NCI-H1436 (cell line): ENCODE measurements at places on chromosomes 5 and 9.

DNA sequence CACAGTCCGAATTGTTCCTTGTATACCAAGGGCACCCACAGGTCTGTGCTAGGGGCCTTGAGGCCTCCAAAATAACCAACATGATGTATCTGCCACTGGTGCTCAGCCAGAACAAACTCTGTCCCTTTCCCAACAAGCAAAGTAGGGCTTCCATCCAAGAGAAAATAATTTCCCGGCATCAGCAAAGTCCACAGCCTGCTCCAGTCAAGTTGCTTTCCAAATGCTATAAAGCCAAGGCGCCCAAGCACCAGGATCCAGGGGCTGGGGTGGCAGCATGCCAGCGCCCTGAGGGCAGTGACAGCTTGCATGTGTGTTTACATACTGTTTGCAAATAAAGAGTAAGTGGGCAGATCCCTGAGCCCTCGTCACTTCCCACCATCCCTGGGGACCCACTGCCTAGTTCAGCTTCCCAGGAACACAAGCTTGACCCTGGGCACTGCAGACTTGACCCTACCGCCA is 155.9 kb downstream of the ERCC6L2 start:
- DNase-seq = peak; percentile 69

GRCh38 chr9:113519426-113520108 is 56.0 kb downstream of the RGS3 start:
- DNase-seq = no peak

GRCh38 chr5:113047733-113048652 is 71.4 kb downstream of the DCP2 start:
- no peak for DNase-seq

DNA sequence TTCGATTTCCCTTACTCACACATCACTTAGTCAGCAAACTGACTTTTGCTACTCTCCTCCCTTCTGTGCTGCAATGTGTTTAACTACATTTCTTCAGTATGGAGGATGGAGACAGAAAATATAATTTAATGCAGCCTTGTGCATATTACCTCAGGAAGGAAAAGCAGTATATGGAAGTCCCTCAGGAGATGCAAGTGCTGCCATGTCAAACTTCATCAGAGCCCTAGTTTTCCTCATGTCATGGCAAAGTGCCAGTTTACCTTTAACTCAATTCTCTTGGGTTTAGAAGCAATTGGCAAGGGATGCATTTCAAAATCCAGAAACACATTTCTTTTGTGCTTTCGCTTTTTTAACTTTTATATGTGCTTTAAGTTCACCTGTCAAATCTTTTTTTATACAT is 365.4 kb downstream of the ISL1 start:
- no peak for DNase-seq

DNA sequence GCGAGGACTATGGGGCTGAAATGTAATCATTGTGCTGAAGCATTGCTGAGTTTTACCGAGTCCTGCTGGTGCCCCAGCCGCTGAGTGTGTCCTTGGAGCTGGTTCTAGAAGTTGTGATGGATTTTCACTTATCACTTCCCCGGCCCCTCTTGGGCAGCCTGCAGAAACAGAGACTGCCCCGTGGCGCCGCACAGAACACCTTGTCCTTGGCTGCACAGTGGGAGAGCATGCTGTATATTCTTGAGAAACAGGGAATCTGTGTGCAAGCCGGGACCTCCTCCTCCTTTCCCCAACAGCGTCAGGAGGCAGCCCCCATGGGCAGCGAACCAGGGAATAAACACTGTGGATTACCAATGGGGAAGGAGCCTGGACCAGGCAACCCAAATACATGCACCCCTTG is 90.6 kb upstream of the RUFY1 start:
- no peak for DNase-seq

GRCh38 chr5:159310511-159310910 is 19.8 kb downstream of the IL12B start:
- peak; percentile 48 for DNase-seq

DNA sequence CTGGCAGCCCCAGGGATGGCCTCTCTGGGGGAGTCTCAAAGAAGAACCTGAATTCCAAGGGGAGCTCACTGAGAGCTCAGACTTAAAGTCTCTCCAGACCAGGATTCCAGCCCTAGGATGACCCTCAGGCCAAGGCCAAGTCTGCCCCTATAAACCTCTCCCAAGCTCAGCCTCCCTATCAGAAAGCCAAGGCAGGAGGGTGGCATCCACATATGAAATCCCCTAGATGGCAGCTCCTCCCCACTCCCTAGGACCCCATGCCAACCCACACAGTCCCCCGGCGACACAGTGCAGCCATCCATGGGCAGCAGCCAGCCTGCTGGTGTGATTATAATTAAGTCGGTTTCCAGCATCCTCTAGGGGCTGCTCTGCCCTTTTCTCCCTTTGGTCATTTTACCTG is 269.9 kb downstream of the CDK5RAP2 start:
- no peak for DNase-seq

DNA sequence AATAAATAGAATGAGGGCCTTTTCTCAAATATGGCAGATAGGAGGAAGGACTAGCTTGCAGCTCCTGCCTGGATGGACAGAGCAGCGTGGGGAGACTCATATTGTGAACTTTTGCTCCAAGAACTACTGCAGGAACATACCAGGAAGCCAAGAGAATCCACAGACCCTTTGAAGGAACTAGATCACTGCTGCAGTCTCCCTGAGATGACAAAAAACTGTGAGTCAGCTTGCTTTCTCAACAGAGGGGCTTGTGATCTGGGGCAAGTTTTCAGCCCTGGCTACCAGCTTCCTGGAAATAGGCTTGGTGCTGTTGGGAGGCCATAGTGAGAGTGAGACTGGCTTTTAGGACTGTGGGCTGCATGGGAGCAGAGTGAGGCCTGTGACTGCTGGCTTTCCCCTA is 170.6 kb upstream of the TRIM32 start:
- DNase-seq = no peak

GRCh38 chr5:36414869-36415282 is 113.2 kb upstream of the RANBP3L start:
- peak; percentile 1 for DNase-seq

DNA sequence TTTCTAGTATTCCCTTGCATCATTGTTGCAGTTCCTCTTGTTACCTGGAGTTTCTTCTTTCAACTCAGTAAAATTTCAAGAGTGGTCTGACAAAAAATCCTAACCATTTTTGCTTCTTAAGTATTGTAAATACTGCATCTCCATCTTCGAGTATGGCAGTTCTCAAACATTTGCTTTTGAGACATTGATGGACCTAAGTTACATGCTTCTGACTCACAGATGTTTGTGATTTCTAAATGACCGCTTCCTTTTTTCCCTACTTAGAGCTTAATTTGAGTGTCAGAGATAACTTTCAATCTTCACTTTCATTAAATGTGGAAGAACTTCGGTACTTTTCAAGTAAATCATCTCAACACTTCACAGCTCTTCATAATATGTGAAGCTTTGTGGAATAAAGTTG is 4.2 kb downstream of the UHRF2 start:
- no peak for DNase-seq

GRCh38 chr9:136536721-136537241 is 9.1 kb downstream of the NOTCH1 start:
- no peak for DNase-seq

- no peak for DNase-seq
These were observed 25.1 kb downstream of the POLK start for GRCh38 chr5:75536694-75537360.

DNA sequence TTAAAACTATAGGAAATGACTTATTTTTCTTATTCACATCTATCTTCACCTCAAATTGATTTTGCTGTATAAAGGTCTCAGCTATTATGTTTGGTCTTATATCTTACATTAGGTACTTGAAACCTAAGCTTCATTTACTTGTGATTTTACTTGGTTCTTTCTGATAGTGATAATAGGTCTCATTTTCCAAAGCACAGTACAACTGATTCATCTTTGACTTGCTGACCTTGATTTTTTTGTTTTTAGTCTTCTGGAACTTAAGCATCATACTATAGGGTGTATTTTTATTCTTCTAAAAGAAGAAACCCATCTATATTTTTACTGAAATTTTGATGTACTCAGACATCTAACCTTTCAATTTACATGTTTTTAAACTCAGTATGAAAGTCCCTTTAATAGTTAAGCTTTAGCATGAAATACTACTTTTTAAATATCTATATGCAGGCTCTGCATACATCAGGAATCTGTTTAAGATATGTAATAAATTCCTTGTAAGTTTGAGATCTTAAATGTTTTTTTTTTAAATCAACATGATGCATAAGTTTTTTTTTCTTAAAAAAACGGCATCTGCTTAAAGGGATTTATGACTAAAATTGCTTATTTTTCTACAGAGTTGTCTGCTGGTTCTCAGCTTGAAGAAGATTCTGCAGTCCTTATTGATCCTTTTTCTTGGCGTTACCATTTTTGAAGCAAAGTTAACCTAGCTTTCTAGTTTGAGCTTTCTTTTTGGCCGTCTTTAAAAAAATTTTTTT is 13.3 kb downstream of the MATR3 start:
- no peak for DNase-seq

GRCh38 chr5:172837640-172838039 is 3.6 kb downstream of the ERGIC1 start:
- peak; percentile 58 for DNase-seq

DNA sequence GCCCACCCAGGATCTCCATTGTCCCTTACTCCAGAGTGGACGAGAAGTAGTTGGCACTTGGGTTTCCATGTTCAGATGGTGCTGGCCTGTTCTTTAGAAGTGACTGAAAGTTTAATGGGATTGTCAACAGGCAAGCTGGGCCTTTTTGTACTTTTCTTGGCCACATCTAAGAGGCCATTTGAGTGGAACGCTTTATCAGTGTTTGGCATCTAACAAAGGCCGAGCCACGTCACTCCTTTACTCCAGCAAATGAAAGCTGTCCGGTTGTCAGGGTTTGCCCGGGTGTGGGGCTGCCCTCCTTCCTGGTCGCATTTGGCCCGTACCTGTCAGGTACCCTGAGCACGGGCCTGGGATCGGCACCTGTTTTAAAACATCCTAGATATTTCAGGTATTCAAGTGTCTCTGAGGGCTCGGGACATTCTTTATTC is 71.5 kb downstream of the RCL1 start:
- DNase-seq = no peak

DNA sequence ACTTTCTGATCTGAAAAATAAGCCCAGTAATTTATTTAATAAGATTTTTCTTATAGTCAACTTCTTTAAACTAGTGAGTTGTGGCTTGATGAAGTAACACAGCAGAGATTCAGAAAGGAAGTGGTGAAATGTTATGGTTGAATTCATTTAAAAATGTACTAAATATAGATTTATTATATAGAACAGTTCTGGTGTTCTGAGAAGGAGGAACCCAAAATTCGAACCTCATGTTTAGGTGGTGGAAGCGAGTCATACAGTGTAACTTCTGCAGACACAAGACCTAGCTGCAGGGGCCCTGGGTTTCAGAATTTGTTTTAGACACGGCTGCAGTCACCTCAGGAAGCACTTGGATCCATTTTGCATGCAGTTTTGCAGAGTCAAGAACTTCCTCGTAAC is 188.2 kb downstream of the TRIO start:
- DNase-seq = no peak

DNA sequence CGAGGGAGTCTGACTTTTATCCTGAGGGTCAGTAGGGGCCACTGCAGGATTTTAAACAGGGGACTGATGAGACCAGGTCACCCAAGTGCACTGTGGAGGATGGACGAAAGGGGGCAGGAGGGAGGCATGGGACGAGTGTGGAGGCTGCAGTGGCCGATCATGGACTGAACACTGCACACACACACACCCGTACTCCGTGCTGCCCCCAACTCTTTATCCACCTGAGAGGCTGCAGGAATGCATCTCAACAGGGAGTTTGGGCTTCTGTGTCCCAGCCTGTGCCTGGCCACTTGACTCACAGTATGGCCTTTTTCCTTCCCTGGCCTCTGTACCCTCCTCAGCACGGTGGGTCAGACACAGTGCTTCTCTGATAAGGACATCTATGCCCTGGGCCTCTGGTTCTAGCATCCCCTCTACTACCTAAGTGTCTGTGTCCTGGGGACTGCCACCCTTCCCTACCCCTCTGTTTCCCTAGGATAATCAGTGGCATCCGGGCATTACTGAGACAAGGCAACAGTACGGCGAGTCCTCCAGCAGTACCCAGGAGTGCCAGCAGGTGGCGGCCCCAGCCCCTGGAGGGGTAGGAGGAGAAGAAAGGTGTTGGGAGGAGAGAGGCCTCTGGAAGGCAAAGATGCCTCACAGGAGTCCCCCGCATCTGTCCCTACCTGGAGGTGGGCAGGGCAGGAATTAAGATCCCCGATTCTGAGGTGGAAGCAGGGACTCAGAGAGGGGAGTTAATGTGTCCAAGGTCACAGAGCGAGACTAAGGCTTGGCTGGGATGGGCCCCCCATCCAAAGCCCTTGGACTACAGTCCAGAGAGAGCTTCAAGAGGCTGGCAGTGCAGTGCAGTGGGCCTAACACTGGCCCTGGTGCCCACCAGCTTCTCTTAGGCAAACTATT is 5.1 kb upstream of the CDX1 start:
- peak; percentile 69 for DNase-seq

- DNase-seq = no peak
These were observed 117.1 kb downstream of the LHX2 start for GRCh38 chr9:124128568-124129166.

GRCh38 chr9:69605406-69605805 is 66.8 kb downstream of the APBA1 start:
- DNase-seq = no peak

GRCh38 chr9:69276775-69277174 is 48.2 kb upstream of the ENTREP1 start:
- DNase-seq = peak; percentile 17
